Occipital lobe (tissue), 3 donors: ENCODE measurements at places on chromosomes 4 and X. TPM values are rescaled to one million over a fixed set of nuclear protein-coding genes. Genes with fewer than 3 reads are reported as not detected.

GRCh38 chr4:41070516-41071281, 143.6 kb downstream of the APBB2 start:
- no peak for DNase-seq

GRCh38 chr4:81905971-81906370, 434.3 kb upstream of the RASGEF1B start:
- DNase-seq = no peak

DNA sequence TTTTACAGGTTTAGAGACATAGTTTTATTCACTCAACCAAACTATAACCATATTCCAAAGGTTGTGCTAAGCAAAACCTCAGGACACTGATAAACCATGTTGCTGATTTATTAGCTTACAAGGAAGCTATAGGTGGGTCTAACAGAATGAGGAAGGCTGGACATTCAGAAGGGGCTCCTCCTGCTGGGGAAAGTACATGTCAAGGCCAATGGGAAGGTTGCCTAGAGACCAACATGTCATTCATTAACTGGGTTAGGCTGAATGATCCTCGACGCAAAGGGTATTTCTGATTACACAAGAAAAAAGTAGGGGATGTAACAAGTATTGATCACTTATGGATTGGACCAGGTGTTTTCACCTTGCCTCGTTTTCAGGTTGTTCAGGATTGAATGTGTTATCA, 30.3 kb downstream of the SLC10A6 start:
- no peak for DNase-seq

Gene ADAM29
- 0.31 TPM for total RNA-seq

DNA sequence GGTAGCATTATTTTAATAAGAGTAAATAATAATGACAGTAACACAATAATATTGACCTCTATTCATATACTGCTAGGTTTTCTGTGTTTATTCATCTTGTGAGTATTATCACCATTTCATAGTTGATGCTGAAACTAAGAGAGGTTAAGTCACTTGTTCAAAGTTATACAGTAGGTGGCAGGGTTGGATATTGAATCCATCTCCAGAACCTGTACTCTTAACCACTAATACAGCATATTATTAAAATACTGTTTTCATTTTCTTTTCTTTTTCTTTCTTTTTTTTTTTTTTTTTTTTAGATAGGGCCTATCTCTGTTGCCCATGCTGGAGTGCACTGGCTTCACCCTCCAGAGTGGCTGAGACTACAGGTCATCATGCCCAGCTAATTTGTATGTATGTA, 7.1 kb upstream of the ELF2 start:
- no peak for DNase-seq

GRCh38 chrX:150429594-150429993, 66.5 kb downstream of the MAMLD1 start:
- no peak for DNase-seq

GRCh38 chr4:159229164-159229563, 126.3 kb downstream of the RAPGEF2 start:
- DNase-seq = no peak

Gene SPANXD
- not detected for total RNA-seq

DNA sequence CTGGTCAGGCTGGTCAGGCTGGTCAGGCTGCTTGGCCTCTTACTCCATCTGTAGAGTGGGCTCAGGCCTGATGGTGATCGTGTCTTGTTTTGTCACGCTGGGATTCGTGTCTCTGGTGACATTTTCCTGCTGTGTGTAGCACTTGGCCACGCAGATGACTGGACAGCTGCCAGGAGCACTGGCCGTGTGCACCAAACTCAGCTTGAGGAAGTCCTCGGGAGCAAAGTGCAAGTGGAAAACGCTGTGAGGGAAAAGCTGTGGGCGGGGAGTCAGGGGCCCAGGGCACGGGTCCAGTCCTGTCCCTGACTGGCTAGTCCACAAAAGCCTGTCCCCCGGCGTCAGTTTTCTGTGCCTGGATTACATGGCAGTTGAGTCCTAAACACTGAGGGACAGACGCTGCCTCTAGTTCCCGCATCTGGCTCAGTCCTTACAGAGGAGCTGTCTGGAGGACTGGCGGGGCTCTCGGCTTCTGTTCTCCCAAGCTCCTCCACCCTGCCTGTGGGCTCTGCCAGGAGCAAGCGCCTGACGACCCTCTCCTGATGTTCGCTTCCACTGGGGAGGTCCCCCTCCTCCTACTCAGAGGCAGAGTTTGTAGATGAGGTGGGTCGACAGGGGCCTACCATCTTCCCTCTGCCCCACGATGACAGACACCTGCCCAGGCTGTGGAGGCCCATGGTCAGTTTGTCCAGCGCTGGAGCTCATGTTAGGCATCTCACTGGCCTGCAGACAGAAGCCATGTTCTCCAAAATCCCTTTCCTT, 35.9 kb upstream of the GRPEL1 start:
- DNase-seq = peak; percentile 72

DNA sequence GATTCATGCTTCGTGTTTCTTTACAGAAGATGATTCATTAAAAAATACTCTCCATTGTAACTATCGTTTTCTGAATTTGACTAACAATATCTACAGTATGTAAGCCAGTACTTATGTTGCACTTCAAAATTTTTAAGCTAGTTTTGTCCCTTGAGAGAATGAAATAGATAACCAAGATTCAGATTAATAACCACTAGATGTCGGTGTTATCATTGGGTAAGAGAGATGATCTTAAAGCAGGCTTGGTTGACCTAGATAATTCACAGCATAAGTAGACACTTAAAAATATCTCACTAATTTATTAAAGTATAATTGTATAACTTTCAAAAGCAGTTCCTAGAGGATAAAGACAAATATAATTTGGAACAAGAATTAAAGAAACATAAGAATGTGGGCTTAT, 430.9 kb downstream of the C4orf33 start:
- no peak for DNase-seq

GRCh38 chr4:26826721-26827120, 33.9 kb upstream of the STIM2 start:
- no peak for DNase-seq
